ENCODE measurements at places on chromosomes 6 and 20. TPM values are rescaled to one million over a fixed set of nuclear protein-coding genes. Genes with fewer than 3 reads are reported as not detected.

- no peak for DNase-seq
Observed at GRCh38 chr20:20772497-20773085, 60.1 kb upstream of the RALGAPA2 start.

DNA sequence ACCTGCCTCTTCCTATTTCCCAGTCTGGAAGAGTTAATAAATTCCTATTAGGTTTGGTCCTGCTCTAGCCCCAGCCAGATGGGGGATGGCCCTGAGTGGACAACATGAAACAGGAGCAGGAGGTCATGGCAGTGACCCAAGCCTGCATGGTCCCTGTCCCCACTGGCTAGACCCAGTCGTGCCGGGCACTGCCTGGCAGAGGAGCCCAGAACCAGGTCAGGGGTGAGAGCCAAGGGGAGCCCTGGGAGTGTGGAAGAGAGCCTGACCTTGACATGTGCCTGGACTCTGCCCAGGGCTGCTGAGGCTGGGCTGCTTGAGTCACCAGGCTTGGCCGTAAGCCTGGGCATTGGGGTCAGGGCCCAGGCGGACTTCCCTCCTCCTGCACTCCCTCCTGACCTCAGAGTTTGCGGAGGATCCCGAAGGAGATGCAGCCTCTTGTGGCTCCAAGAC, 3.6 kb downstream of the AVP start:
- DNase-seq: no peak

DNA sequence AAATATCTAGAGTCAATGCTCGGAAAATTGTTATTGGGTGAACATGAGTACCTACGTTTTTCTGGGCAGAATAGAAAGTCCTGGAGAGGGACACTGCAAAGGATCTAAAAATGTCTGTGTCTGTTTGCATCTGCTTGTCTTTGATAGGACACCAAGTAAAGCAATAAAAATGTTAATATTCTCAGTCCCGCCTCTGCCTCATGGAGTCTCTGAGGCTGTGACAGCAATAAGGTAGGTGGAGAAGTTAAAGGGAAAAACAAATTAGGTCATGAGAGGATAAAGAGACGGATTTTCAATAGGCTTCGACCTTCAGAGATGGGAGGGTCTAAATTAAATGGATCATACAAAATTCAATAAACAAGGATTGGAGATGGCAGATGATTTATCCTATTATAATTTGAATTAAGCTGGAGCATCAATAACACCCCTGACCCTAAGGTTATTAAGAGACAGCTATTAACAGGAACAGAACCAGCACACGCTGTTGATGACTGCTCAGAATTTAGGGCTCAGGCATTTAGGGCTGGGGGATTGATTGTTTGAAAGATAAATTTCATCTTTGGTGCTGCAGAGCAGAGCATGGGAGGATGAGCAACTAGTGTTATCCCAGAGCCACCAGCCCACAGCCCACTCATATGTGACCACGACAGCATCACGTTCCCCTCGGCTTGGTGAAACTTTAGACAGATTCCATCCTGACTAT, 620.3 kb upstream of the CDH4 start:
- DNase-seq: no peak

- peak; percentile 88 for DNase-seq
Observed at GRCh38 chr20:63686492-63687321, 9.7 kb upstream of the TNFRSF6B start.

GRCh38 chr6:155520078-155520477, 64.4 kb upstream of the NOX3 start:
- DNase-seq: no peak

GRCh38 chr6:106620931-106621672, 8.2 kb downstream of the RTN4IP1 start:
- peak; percentile 18 for DNase-seq

DNA sequence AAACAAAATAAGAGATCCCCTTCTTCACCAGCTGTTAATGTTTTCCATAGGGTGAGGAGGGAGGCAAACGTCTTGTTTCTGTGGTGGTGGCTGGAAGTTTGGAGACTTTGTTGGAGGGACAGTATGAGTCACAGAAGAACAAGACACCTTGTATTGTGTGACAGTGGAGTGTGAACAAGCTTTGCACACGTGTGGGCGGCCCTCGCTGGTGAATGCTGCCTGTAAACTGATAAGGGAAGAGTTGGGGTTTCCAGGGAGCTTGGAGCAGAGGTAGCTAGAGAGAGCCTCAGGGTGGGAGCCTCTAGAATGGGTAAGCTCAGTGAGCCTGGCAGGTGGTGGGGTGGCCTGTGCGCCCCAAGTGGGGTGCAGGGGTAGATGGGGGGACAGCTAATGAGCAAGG, 78.3 kb downstream of the ZDHHC14 start:
- DNase-seq: no peak

DNA sequence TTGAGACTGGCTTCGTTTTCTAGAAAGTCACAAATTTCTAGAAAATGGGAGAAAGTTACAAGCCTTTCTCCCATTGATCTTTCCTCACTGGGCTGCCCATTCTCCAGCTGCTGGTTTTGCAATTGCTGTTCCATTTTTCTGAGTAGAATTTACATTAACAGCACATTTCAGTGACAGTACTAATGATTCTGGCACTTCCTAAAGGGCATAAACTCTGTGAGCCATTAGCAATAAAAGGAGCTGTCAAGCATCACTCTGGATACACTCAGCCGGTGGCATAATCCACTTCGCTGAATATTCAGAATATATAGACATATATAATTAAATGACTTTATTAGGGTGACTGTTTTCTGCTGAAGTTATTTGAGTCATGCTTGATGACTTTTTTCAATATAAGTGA, 6.7 kb upstream of the SSTR4 start:
- no peak for DNase-seq

DNA sequence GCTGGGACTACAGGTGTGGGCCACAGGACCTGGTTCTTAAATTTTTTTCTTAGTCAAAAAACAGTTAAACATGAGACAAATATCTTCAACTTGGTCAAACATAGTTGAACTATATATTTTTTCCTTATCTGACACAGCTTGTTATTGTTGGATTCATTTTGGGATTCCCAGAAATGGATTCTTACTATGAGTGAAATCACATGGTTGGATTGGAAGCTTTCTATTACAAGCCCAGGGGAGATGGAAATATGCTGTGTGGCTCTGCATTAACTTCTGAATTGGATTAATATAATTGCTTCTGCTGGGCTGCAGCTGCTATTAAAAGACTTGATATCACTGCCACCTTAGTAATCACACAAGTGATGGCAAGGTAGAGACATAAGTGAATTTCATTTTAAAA, 126.4 kb upstream of the DUSP22 start:
- DNase-seq: peak; percentile 62

- DNase-seq: no peak
Observed at GRCh38 chr6:106247733-106248132, 77.8 kb downstream of the ATG5 start.

- DNase-seq: no peak
Observed at GRCh38 chr6:15990179-15990578, 138.7 kb upstream of the MYLIP start.

GRCh38 chr6:114158411-114158810, 184.4 kb downstream of the HS3ST5 start:
- peak; percentile 70 for DNase-seq

- DNase-seq: no peak
Observed at GRCh38 chr6:5318617-5319272, 57.4 kb downstream of the FARS2 start.

- peak; percentile 53 for DNase-seq
Observed at GRCh38 chr6:90940812-90941481, 354.1 kb upstream of the MAP3K7 start.

GRCh38 chr6:43478008-43478372, 620 bp downstream of the TJAP1 start:
- DNase-seq: no peak

- DNase-seq: no peak
Observed at GRCh38 chr6:77856391-77856790, 203.6 kb downstream of the MEI4 start.

- no peak for DNase-seq
Observed at GRCh38 chr6:156410649-156411048, 366.5 kb upstream of the ARID1B start.

DNA sequence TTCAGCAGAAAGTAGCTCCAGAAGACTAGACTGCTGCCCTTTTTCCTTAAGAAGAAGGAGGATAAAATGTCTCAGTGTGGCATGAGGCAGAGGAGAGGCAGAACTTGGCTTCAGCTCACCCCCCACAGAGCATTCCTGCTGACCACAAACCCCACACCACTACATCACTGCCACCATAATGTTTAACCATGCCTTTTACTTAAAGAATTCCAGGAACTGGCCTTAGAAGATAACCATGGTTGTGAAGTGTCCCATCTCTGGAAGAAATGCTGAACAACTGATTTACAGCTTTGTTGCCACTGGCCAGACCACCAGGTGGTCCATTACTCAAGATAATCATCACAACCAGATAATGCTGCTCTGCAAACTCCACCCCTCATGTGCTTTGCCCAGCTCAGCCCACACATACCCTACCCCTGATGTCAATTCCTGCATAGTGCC, 154.1 kb downstream of the CD24 start:
- no peak for DNase-seq

- no peak for DNase-seq
Observed at GRCh38 chr6:83860359-83860755, 868 bp downstream of the CYB5R4 start.

- no peak for DNase-seq
Observed at GRCh38 chr6:160055813-160056212, 65.8 kb upstream of the SLC22A1 start.

DNA sequence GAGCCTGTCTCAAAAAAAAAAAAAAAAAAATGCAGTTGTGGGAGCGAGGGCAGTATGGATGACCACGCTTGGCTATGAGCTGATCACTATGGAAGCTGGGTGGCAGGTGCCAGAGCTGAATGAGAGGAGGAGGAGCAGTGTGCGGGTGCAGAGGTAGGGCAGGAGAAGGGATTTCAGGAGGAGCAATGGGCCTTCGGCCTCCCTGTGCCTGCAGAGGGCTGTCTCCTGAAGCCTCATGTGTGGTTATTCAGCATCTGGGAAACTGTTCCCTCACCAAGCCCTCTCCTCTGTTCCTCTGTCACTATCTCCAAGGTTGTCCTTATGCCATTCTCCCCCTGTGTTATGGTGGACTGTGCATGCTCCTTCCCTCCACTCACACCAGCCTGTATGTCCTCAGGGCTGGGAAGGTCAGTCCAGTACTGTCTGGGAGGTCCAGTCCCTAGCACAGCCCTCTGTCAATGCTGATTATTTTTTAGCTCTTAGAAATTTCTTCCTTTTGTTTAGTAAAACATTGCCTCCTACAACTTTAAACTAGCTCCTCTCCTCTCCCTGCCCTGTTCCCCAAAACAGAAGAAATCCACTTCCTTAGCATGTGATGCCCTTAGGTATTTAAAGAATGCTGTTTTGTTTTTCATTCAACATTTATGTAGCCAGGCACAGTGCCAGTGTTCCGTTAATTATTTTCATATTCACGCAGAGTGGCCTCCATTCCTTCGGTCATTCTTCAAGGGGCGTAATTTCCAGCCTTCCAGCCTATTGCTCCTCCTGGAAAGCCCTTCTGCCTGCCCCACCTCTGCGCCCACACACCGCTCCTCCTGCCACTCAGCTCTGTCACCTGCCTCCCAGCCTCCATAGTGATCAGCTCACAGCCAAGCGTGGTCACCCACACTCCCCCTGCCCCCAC, 48.9 kb downstream of the CNBD2 start:
- DNase-seq: peak; percentile 88

GRCh38 chr6:4776131-4776492, at the start of gene CDYL:
Gene CDYL (plus strand): TSS chr6:4776404. CDS start chr6:4776784, 380 bp downstream.
- peak; percentile 97 for DNase-seq

DNA sequence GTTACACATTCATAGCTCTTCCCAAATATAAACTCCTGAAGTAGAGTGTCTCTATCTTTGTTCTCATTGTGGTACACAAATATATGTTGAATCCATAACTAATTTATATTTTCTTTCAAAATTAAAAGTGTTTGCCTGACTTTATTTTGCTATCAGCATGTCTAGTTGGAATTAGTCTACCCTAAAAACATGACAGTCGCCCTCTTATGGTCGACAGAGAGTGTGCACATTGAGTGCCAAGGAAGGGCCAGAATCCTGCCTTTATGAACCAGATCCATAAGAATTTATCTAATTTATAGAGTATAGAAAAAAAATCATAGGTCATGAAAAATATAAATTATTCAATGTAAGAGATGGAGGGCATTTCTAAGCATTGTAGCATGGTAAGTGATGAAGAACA, 12.3 kb upstream of the DEFB112 start:
- no peak for DNase-seq

- peak; percentile 3 for DNase-seq
Observed at GRCh38 chr6:28742668-28743270, 181.0 kb downstream of the TRIM27 start.

DNA sequence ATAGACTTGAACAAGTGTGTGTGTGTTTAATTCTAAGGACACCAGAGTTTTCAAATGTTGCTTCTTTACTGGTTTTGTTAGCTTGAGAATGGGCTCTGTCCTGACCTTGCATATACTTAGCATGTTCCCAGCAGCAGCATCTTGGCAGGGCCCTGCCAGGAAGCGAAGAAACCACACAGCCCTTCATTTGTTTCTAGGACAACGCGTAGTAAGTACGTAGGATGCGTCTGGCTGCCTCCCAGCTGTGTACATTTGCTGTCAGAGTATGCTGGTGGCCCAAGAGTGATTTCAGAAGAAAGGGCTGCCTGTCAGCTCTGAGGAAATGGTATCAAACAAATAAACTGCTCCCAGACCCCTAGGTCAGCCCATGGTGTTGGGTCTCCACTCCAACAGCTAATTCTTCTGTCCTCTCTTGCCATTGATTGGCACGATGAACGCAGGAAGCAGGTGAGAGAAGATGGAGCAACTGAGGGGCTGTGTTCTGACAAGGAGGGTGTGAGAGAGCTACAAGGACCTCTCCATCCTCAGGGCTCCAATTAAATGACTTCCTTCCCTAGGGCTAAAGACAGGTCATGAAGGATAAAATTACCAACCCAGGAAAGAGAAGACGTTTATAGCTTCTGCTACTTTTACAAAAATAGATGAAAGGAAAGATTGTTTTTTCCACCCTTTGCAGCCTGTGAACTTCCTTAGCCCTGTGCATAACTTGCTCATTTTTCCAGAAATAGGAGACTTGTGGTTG, 55.9 kb upstream of the HDDC2 start:
- peak; percentile 69 for DNase-seq

DNA sequence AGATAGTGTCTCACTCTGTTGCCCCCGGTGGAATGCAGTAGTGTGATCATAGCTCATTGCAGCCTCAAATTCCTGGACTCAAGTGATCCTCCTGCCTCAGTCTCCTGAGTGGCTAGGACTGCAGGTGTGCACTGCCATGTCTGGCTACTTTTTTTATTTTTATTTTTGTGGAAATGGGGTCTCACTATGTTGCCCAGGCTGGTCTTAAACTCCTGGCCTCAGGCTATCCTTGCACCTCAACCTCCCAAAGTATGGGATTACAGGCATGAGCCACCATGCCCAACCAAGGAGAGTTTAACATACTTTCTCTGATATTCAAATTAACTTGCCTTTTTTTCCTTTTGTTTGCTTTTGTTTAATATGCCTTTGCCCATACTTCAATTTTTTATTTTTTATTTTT, 10.4 kb upstream of the ACTR5 start:
- DNase-seq: no peak

- DNase-seq: no peak
Observed at GRCh38 chr20:61785567-61785816, 280.2 kb downstream of the TAF4 start.

The SIRPD gene
- not detected for total RNA-seq

The SLCO4A1 gene
- total RNA-seq: 0.53 TPM

The SNAP91 gene
- 2.3 TPM for total RNA-seq

The TDRD6 gene
- 0.22 TPM for total RNA-seq

The CAGE1 gene
- total RNA-seq: 0.04 TPM

The COL9A1 gene
- total RNA-seq: 4.9 TPM

The TRAPPC3L gene
- 0.09 TPM for total RNA-seq

The COQ3 gene
- 7.5 TPM for total RNA-seq

The FAM209B gene
- total RNA-seq: 0.13 TPM

The HSPA1L gene
- 2.3 TPM for total RNA-seq

The ECT2L gene
- 0.09 TPM for total RNA-seq

The FABP7 gene
- 0.66 TPM for total RNA-seq

The GRM1 gene
- total RNA-seq: 0.09 TPM

The NHLRC1 gene
- total RNA-seq: 2.5 TPM

The RIPPLY2 gene
- not detected for total RNA-seq
